ENCODE measurements at places on chromosomes 16 and 17.
A peak's percentile ranks its signal among the peaks of the same experiment; 100 is the strongest.

GRCh38 chr17:27523712-27524111 is 67.5 kb downstream of the KSR1 start:
- no peak for DNase-seq

- DNase-seq, result peak; percentile 74
Observed at GRCh38 chr17:30291543-30292285, at the start of gene BLMH. TSS of gene BLMH (minus strand) at chr17:30291944. CDS start at chr17:30291819, 125 bp downstream.

DNA sequence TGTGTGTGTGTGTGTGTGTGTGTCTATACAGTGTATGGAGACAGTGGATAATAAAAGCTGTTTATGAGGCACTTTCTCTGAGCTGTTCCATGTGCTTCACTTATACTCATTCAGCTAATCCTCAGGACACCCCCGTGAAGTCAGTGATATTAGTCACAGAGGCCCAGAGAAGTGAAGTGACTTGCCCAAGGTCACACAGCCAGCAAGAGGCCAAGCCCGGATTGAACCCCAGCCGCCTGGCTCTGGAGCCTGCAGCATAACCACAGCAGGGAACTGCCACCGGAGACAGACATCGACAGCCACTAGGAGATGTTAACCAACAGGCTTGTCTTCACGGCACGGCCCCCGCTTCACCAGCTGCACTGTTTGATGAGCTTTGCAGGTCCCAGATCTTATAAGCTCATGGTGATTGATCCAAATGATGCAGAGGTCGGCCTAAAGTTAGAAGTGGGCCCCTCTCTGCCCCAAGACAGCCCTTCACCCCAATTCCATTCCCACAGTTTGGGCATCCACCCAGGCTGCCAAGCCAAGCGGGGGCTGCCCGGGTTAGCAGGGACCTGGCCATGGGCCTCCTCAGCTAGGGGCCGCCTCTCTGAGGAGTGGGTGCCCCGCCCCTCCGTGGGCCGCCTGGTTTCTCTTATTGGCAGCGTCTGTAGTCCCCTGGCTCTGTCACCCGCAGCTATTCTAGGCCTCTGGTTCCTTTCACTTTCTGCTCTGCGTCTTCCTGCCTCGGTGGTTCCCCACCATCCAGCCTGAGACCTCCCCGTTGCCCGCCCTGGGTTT is 30.9 kb downstream of the SOCS1 start:
- DNase-seq, result no peak

DNA sequence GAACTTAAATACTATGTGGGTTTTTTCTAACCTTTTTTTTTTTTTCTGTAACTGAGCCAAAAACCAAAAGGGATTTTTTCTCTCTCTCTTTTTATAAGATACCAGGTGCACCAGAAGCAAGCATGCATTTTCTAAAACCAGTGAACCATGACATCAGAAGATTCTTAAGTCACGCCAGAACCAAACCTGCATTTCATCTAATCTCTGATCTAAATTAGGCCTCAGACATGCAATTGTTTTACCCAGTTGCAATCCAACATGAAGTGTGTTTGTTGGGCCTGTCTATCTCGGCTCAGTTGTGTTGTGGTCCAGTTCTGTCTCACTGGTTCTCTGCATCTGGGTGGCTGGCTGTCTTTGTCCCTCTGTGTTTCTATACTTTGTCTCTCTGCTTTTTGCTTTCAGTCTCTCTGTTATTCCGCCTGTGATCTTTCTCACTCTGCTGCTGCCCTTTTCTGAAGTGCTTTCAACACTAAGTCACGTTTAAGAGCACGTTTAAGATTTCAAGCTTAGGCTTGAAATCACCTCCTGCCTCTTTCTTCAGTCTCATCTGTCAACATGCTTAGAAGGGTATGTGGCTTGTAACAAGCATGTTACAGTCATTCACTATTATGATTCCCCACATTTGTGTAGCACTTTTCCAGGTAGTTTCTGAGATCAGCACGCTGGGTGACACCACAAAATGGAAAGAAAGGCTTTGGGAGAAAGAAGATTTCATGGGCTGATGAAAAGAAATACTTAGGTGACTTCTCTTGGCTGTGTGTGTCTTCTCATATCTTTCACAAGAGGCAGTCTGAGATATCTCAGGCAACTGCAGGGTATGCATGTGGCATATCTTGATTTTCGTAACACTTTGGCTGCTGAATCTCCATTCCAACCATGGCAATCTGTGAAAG is 488.9 kb downstream of the SHISA9 start:
- DNase-seq, result no peak

GRCh38 chr16:621526-622105 is 9.2 kb upstream of the WFIKKN1 start:
- peak; percentile 41 for DNase-seq

GRCh38 chr17:4969047-4969550 is 1.5 kb upstream of the SPAG7 start:
- DNase-seq, result no peak

DNA sequence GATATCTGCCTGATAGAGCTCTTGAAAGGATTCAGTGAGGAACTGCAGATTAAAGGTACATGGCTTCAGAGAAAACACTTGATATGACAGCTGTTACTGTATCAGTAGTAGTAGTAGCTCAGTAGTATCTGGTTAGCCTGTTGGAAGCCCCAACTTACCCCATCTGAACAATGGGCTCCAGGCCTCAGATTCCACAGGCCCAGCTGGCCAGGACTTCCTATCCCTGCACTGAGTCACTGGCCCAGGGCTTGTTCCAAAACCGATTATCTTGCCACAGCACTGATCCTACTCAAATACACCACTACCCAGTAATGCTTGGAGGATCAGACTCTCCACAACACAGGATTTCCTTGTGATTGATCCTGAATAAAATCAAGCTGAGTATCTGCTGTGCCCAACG is 32.6 kb downstream of the DCUN1D3 start:
- DNase-seq, result no peak

DNA sequence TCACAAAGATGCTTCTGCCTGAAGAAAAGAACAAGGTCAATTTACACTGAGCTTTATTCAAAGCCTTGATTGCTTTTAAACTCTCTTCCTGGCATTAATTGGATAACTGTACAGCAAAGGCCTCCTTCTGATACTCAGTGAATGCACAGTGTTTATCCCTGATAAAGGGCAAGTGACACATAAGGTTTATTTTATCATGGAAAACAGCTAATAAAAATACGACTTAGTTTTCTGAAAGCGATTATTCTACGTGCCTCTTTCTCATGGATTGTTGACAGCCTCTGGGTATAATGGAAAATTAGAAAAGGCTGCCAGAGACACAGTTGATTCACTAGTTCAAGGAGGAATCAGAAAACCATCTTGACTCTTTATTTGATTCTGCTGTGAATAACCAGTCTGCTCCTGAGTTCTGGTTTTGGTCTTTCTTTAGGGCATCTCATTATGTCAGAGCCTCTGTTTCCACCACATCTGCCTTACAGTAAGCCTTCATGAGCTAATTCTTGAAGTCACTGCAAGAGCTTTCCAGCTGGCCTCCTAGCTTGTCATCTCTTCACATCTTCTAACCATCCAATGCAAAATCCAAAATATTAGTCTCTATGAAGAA is 212.9 kb downstream of the CNTNAP4 start:
- no peak for DNase-seq

DNA sequence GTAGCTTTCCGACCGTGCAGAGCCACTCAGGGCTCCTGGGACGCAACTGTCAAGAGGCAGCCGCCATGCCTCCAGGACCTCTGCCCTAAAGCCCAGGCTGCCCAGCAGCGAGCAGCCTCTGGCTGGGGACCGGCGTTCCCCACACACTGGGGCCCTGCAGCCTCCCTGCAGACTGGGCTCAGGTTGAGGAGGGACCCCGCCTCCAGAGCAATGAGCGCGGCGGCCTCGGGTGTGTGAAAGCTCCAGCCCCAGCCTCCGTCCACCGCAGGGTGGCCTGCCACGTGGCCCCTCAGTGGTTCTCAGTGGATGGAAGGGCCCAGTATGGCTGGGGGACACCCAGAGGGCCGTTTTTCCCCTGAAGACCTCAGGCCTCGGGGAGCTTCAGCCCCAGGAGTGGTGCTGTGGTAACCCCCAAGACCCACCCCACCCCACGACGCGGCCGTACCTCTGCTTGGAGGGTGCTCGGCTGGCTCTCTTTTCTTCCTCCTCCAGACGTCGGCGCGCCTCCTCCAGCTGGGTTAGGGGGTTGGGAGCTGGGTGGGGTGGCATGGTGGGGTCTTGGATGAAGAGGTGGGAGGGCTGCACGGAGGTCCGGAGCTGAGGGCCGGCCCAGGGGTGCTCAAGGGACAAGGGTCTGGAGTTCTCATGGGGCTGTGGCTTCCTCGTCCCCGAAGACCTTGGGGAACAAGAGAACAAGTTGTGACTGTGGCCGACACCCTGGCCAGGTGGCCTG is 10.2 kb downstream of the PDIA2 start:
- no peak for DNase-seq

DNA sequence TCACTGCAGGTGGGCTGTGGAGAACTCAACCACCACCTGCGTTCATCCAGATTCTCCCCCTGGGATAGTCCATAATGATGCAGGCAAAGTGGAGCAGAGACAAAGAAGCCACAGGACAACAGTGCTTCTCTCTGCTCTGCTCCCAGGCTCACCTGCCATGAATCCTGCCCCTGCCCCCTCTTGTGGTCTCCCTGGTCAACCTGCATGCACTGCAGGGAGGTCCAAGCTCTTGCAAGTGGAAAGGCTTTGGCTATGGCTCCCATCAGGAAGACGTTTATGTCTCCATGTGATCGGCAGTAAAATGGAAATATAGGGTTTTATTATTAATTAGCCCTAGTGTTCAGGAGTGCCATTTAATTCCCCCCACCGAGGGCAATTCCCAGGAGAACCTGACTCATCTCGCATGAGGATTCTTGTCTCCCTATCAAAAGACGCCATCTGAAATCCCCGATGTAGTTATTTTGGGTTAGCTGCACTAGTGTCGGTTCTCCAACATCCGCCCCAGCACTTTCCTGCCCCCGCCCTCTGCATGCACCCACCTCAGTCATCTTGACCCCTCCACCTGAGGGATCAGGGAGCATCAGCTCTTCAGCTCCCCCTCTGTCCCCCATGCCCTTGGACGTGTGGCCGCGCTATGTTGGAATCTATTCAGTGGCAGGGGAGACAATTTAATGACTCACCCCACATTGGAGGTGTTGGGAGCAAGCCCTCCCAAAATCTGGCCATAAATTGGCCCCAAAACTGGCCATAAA is 91.8 kb downstream of the KCNJ12 start:
- DNase-seq, result no peak

- no peak for DNase-seq
Observed at GRCh38 chr17:71870546-71870862, 250.3 kb upstream of the SOX9 start.

DNA sequence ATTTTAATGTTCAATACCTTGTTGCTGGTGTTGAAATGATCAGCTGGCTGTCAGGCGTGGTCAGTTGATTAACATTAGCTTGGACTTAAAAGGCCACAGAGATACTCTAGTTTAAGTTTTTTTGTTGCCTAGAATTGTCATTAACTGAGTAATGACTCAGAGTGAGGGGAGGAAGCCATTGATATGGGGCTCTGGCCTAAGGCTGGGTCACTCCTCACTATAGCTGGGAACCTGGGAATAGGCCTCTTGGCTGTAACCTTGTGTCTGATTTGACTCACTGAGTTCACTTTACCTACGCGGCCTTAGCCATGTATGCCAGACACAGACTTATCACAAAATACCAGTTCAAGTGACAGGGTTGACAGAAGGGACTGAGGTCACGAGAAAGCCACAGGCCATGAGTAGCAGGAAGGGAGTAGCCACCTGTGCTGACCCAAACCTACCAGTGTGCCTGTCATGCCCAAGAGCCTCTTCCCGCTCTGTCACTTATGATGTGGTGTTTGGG is 37.9 kb upstream of the ADCY7 start:
- no peak for DNase-seq

- DNase-seq, result no peak
Observed at GRCh38 chr16:3625911-3626732, 14.7 kb upstream of the SLX4 start.

DNA sequence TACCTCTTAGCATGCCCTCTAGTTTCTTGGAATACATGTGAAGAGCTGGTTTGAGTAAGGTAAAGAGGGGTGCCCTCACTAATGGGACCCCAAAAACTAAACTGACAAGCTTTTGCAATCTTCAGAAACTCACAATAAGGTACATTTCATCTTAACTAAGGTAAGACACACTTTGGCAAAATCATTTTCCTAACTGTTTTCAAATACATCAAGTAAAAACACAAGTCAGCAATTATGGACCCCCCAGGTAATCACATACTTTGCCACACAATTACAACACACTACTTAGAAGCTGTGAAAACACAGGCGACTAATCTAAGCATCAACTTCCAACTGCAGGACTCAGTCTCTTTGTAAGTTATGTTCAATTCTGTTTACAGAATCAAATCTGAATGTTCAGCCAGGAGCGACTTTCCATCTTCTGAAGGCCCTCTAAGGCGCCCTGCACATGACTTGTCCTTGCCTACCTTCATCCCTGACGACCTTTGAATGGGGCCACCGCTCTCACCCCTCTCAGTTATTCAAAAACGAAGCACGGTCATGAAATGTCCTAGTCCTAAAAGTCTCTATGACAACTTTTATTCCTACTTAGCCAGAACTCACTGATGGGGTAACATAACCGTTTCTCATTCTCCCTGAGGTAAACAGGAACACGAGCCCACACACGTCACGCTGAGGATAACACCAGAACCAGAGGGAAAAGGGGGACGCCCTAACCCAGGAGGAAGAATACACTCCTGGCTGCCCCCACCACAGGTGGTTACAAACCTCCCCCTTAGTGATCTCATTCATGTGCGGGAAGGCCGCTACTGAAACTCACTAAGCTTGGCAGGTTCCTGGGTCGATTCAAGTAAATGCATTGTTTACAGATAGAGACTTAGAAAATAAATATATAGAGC is 5.5 kb downstream of the CREBBP start:
- no peak for DNase-seq

GRCh38 chr16:9436175-9436574 is 344.7 kb downstream of the HAPSTR1 start:
- no peak for DNase-seq

GRCh38 chr16:62225675-62226074 is 189.4 kb upstream of the CDH8 start:
- DNase-seq, result peak; percentile 62

- no peak for DNase-seq
Observed at GRCh38 chr17:19978209-19978802, 678 bp upstream of the AKAP10 start.

DNA sequence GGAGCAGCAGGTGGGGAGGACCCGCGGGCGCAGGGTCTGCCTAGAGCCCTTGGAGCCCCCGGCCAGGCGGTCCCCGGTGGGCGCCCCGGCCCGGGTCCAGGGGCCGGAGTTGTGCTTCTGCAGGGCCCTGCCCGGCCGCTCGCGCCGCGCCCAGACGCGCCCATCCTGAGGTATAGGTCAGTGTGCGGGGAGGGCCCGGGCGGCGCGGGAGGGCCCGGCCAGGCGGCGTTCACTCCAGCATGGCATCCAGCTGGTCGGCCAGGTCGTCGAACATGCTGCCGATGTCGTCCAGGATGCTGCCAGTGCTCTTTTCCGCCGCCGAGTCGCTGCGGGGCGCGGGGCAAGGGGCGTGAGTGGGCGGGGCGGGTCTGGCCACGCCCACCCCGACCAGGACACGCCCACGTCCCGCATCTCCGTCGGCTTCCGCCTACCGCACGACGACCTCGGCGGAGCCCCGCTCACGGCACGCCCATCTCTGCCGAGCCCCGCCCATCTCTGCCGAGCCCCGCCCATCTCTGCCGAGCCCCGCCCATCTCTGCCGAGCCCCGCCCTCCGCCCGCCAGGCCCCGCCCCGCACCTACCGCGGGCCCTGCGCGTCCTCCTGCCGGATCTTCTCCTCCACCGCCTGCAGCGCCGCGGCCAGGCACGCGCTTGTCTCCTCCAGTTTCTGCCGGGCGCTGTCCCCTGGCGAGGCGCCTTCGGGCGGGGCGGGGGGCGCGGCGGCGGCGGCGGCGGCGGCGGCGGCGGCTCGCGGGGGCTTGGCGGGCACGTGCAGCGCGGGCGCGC is 17.9 kb downstream of the CASKIN1 start:
- no peak for DNase-seq

GRCh38 chr17:35804658-35805192 is 4.6 kb upstream of the TAF15 start:
- no peak for DNase-seq

Measured in posterior cingulate gyrus (tissue), 11 donors.